ENCODE measurements at places on chromosomes 7 and 10. TPM values are rescaled to one million over a fixed set of nuclear protein-coding genes. Genes with fewer than 3 reads are reported as not detected.

OR6B1 gene
- total RNA-seq = not detected

GPR15LG gene
- total RNA-seq = not detected

TES gene
- 23.5 TPM for total RNA-seq

MAP3K8 gene
- total RNA-seq = 4.2 TPM

Data from heart left ventricle (tissue), 16 donors.